ENCODE measurements at places on chromosomes 13 and 19.

DNA sequence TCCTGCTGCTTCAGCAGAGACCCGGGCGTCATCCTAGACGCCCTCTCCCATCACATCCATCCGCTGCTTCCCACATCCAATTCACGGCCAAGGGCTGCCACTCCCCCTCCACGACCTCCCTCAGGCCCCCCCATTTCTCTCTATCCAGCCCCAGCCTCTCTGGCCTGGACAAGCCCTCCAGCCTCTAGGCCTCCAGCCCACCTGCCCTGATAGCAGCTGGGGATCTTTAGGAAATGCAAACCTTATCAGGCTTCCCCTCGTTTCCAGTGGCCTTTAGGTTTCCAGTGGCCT lies 51.6 kb downstream of the PEPD start:
- no peak for DNase-seq

DNA sequence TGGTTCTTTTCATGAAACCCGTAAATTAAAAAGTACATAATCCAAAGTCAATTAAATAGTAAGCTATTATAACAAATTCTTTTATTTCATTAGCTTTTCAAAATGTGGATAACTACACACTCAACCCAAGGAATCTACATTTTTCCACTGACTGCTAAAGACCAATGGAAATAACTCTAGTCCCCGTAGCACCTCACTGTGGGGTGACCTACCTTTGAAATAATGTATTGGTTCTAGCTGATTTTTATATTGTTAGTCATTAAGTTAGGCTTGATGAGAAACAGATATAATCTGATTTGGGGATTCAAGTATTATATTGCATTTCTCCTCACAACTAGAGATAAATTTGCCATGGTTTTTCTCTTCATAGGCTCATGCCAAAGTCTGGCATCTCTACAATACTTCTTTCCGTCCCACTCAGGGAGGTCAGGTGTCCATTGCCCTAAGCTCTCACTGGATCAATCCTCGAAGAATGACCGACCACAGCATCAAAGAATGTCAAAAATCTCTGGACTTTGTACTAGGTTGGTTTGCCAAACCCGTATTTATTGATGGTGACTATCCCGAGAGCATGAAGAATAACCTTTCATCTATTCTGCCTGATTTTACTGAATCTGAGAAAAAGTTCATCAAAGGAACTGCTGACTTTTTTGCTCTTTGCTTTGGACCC lies 37.3 kb downstream of the KL start:
- no peak for DNase-seq

GRCh38 chr13:98576963-98577835 lies at the start of gene STK24:
Gene STK24 (minus strand): TSS chr13:98577107. CDS start chr13:98576786, 321 bp downstream.
- DNase-seq, result peak; percentile 78

GRCh38 chr13:98143157-98143553 lies 261 bp downstream of the FARP1 start:
- no peak for DNase-seq

GRCh38 chr13:85223883-85224656 lies 575.1 kb downstream of the SLITRK6 start:
- peak; percentile 31 for DNase-seq

GRCh38 chr13:110993788-110994187 lies 78.9 kb upstream of the ANKRD10 start:
- DNase-seq, result no peak

DNA sequence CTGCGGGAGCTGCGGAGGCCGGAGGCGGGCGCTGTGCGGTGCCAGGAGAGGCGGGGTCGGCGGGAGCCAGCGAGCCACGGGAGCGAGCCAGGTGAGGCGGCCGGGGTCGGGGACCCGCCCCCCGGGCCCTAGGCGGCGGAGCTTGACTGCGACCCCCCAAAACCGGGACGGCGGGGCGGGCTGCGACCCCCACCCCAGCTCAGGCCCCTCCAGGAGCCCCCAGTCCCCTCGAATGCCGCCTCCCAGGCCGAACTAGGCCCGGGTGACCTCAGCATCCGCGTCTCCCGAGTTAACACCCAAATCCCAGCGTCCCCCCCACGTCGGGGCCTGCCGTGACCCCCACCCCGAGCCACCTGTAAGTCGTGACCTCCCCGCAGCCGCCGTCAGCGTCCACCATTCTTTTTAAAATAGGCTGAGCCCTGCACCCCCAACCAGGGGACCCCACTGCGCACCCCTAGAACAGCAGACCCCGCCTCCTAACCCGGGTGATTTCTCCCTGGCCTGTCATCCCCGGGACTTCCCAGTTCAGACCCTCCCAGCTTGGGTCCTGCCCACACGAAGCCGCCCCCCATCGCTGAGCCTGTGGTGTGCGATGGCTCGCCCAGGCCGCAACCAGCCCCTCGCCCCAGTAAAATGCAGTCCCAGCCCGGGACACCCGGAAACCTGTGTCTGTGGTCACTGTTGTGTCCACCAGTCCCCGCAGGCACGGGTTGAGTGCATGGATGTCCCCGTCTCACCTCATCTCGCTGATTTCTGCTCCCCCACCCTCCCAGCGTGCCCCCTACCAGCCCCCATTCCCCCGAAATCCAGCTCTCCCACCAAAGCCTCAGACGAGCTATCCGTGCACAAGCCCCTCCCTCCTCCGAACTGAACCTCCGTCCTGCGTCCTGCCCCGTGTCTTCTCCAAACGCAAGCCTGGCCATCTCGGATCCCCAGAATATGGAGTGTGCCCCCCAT lies 551 bp downstream of the FZR1 start:
- no peak for DNase-seq

- DNase-seq, result no peak
These were observed 3.5 kb upstream of the EPHX3 start for GRCh38 chr19:15235781-15236180.

DNA sequence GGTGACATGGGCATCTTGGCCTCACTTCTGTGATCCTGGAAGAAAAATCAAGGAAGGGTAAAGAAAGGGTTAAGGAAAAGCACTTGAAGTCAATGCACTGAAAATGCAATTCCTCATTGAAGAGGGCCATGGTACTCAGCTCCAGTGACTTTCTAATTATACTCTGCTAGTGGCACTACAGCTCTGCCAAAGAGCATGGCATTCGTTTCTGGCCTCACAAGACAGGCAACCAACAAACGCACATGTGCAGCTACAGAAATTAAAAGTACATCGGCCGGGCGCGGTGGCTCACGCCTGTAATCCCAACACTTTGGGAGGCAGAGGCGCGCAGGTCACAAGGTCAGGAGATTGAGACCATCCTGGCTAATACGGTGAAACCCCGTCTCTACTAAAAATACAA lies 21.8 kb downstream of the SACS start:
- no peak for DNase-seq

DNA sequence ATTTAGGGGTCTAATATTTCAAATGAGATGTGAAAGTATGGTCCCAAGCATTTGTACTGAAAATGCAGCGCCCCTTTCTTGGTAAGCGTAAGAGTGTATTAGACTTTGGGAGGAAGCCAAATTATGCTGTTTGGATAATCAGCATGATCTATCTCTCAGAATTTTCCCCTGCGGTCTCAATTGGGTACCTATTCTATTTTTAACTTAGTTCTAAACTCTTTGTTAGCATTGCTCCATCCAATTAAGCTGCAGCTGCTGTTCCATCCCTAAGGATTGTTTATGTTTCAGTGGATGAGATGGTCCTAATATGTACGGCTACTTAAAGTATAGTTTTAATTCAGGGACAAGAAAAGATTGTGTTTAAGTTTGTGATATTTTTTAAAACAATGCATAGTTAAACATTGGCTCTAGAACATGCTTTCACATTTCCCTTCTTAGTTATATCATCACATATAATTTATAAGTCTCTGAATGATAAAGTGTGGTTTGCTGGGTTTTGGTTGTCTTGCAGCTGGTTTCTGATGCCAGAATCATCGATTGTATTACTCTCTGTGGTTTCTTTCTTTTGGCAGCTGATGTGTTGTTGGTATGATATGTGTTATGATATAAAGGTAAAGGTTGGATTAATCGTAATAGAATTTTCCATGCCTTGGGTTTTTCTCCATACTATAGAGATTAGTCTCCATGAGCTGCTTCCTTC lies 15.0 kb downstream of the POLR1D start:
- DNase-seq, result no peak

DNA sequence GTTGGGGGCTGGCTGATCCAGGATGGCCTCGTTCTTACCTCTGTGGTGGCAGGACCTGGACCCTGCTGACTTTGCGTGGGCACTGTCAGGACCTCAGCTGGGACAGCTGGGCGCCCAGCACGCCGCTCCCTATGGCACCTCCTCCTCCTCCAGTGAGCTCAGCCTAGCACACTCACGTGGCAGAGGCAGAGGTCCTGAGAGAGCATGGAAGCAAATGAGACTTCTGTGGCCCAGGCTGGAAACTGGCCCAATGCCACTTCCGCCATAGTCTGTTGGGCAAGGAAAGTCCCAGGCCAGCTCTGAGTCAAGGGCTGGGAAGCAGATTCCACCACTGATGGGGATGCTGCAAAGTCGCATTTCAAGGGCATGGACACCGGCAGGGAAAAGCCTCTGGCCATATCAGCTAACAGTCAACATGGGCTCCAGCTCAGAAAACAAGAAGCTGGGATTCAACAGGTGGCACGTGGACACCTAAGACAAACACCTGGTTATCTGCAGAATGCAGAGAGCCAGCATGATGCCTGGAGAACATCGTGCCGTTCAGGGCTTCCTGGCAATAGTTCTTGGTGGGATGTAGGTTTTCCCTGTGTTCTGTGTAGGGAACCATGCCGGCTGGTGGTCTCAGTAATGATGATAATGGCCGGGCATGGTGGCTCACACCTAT lies 16.7 kb downstream of the MYBPC2 start:
- DNase-seq, result no peak

GRCh38 chr13:23778002-23778652 lies 111.1 kb downstream of the MIPEP start:
- no peak for DNase-seq

DNA sequence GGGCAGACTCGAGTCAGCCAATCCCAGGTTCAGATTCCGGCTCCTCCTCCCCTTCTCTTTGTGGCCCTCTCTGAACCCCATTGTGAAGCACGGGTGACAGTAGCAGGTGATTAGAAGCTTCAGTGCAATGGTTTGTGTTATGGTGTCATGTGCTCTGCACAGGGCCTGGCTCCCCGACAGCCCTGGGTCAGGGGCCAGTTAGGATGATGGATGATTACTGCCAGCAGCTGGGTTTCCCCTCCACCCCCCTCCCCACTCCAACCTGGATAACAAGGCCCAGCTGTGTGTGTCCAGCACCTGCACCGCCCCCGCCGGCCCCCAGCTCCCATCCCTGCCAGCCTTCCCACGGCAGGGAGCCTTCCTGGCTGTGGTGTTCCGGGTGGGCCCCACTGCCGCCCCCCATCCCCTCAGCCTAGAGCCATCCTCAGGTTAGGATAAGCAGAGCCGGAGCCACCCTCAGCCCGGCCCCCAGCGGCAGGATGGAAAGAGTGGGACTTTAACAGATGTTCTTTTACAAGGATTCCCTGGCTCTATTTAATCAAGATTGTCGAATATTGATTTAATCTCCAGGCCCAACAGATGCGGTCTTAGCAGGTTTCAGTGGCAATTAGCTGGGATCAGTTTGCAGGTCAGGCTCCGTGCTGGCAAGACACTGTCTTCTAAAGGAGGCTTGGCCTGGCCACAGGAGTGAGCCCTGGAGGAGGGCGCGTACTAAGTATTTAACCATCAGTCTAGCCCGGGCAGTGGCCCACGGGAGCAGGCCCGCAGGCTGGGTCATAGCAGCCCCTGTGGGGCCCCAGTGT lies 156.2 kb downstream of the SIPA1L3 start:
- DNase-seq, result no peak

DNA sequence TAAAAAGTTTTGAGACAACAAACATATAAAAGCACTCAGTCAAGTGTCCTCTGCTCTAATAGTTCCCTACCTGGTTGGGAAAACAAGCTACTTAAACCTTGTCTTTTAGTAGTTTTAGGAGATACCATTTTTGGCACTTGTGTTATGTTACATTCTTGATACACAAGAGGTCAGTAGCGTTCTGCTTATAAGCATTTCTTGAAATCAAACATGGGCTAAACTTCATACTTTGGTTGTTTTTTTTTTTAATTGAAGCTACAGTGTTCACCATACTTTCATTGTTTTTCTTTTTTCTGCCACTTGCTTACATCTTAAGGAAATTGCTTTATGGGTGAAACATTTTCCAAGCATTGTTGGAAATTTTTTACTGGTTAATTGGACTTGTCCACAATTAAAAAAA lies 12.9 kb downstream of the NHLRC3 start:
- DNase-seq, result peak; percentile 67

- DNase-seq, result no peak
These were observed 141.2 kb downstream of the TEX29 start for GRCh38 chr13:111461445-111462149.

- DNase-seq, result peak; percentile 25
These were observed 27.1 kb downstream of the SUGP2 start for GRCh38 chr19:19006213-19006612.

- no peak for DNase-seq
These were observed 107.1 kb downstream of the DACH1 start for GRCh38 chr13:71759651-71760511.

DNA sequence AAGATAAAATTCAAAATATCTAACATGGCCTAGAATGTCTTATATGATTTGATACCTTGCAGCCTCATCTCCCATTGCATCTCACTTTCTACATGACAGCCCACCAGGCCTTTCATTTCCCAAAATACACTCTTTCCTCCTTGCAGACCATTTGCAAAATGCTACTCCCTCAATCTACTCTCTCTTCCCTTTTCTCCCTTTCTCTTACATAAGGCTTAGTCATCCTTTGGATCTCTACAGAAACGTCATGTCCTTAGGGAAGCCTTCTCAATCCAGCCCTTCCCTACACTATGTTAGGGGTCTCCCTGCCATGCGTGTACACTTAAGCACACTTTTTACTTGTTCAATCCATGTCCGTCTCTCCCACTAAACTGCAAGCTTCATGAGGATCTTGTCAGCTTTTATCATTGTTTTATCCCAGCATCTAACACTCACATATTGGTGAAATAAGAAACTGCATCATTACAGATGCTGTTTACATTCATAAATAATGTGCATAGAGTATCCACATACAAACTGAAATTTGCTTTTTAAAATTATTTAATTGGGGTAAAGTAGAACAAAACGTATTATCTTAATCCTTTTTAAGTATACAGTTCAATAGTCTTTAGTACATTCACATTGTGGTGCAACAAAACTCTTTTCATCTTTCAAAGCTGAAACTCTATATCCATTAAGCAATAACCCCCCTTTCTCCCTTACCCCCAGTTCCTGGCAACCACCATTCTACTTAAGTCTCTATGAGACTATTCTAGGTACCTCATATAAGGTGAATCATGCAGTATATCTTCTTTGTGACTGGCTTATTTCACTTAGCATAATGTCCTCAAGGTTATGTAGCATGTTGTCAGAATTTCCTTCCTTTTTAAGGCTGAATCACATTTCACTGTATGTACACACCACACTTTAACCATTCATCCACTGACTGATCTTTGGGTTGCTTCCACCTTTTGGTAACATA lies 11.5 kb upstream of the WBP4 start:
- DNase-seq, result peak; percentile 42

DNA sequence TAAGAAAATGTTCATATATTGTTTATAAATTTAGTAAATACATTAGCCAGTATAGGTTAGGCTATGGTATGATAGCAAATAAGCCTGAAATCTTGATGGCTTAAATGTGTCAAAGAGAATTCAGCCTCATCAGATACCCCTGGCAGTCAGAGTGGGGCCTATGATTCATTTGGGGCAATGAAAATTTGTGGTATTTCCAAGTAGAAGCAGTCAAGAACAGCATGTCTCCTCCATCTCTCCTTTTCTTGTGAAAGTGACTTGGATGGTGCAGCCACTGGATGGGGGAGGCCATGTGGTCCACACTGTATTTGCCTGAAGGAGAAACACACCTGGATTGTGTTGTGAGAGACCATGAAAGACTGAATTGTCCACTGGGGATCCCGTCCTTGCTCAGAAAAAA lies 82.7 kb downstream of the DLEU7 start:
- no peak for DNase-seq
